ENCODE measurements at places on chromosomes 13 and 19.

- DNase-seq = no peak
Observed at GRCh38 chr19:28026636-28027035, 1186.3 kb downstream of the UQCRFS1 start.

DNA sequence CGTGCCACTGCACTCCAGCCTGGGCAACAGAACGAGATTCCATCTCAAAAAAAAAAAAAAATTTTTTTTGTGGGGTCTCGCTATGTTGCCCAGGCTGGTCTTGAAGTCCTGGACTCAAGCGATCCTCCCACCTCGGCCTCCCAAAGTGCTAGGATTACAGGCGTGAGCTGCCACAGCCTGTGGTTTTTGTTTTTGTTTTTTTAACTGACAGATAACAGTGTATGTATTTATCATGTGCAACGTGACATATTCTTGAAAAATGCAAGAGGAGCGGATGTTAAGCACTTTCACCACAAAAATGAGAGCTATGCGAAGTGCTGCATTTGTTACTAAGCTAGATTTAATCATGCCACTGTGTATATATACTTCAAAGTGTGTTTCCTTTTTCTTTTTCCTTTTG is 49.0 kb downstream of the ARHGEF18 start:
- DNase-seq = no peak

DNA sequence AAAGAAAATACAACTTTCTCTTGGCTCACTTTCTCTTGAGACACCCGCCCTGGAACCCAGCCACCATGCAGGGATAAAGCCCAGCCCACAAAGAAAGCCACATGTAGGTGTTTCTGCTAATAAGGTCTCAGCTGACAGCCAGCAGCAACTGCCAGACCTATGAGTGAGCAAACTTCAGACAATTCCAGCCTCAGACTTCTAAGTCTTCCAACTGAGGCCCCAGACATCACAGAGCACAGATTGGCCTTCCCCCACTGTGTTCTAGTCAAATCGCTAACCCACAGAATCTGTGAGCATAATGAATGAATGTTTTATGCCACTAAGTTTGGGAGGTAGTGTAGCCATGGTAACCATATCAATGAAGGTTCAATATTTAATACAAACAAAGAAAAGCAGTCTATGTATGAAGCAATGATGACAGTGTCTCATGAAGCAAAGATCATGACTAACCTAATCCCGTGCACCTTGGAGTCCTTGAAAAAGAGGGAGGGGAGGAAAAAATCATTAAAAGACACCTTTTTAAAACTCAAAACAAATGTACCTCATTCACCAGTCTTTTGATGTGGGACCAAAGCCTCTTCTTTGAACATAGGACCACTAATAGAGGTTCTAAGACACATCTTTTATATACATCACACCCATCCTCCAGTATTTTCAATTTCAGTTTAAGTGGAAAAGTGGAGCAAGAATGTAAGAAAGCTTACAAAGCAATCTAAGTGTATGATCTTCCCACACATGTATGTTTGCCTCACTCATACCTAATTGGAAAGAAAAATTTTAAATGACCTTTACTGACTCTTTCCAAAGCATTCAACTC is 6.2 kb downstream of the MRPS31 start:
- no peak for DNase-seq

GRCh38 chr13:100039740-100040139 is 49.2 kb upstream of the PCCA start:
- DNase-seq = no peak

GRCh38 chr13:98214707-98215106 is 37.6 kb upstream of the RNF113B start:
- no peak for DNase-seq

Data from NCI-H187 treated with DMSO at 0.1 percent for 48 hours (cell line).